Activated T-cell treated with anti-CD3 and anti-CD28 coated beads for 24 hours (primary cell): ENCODE measurements at places on chromosomes 2 and 18.

GRCh38 chr2:100832885-100833284, 12.9 kb downstream of the NPAS2 start:
- DNase-seq: no peak

GRCh38 chr2:138218397-138218796, 254.1 kb downstream of the HNMT start:
- no peak for DNase-seq

DNA sequence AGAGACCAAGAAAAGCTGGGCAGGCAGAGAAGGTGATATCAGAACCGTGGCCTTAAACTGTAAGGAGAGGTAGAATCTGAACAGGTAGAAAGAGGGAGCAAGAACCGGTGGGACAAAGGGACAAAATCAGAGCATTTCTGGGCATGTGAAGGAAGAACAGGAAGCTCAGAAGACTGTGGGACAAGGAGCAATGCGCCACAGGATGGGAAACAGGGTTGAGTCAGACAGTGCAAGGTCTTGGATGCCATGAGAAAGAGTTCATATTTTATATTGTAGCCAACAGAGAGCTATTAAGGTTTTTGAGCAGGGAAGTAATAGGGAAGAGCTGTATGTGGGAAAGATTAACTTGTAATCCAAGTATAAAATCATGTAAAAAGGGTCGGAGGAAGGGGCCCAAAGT, 106.4 kb upstream of the UGP2 start:
- DNase-seq: no peak

- no peak for DNase-seq
These were observed 62.8 kb downstream of the CYB5A start for GRCh38 chr18:74229005-74229404.

DNA sequence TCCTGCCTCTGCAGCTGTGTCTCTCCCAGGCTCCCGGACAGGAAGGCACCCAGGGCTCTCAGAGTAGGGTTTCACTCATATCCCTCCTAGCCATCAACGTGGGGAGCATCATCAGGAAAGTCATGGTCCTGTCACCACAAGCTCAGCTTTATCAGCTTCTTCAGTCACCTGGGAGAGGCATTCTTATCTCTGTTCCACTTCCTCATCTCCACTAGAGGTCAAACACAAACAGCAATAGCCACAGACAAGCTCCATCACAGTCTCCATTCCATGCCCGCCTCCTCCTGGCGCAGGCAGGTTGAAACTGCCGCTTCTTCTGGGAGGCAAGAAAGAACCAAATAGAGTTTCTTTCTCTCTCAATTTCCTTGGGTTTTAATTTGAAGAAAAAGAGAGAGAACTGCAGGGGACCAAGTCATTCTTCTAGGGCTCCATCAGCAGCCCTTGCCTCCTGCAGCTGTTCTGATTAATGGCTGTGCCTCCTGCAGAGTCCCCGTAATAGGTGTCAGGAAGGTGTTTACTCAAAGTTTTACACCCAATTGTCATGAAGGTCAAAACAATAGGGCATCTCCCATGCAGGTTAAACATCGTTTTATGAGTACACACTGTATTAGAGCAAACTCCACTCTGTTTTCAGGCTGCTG, 377.9 kb downstream of the TMEM182 start:
- DNase-seq: no peak

GRCh38 chr2:166786707-166787106, 101.6 kb upstream of the XIRP2 start:
- no peak for DNase-seq
